ENCODE measurements at places on chromosomes 6 and 20.

DNA sequence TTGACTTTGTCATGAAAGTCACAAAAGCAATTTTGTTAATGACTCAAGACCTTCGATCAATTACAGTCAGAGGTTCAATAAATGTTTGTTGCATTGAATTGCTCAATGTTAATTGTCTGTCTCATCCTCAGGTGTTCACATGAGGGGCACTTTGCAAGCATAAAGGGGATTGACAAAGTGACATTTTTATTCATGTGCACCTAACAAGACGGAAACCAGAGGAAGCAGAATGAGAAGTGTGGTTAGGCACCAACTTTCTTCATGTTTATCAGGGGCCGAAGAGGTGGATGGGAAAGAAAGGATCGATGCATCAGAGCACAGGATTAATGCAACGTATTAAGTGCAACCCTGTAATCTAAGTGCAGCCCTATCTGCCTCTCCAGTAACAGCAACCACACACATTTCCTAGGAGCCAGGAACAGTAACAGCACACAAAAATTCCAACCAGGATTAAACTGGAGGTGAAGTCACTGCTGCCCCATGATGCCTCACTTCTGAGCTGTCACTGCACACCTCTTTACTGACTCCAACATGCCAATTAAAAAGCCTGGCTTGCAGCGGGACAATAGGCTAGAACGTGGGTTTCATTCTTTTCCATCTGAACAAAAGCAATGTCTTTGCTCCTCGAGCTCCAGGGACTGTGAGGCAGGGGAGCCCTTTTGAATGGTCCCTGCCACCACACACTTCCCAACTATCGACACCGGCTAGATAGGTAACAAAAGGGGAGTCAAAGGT is 262.7 kb downstream of the CD83 start:
- DNase-seq, result no peak

DNA sequence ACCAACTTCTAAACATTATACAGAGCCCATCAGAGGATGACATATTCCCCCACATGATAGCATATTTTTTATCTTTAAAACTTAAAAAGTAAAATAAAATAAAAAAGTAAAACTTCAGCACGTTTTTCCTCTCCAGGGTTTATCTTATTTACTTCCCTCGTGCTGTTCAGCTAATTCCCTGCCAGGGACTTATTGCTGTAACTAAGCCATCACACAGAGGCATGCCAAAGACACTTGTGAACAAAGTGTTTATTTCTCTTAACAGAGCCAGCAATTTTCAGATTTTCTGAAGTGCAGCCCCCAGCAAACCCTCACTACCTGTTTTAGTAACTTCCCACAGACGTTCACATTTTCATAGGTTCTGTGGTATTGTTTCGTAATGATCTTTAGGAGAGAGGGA is 293.8 kb downstream of the ZNF217 start:
- DNase-seq, result no peak

GRCh38 chr6:154197196-154197860 is 158.3 kb downstream of the OPRM1 start:
- DNase-seq, result no peak

DNA sequence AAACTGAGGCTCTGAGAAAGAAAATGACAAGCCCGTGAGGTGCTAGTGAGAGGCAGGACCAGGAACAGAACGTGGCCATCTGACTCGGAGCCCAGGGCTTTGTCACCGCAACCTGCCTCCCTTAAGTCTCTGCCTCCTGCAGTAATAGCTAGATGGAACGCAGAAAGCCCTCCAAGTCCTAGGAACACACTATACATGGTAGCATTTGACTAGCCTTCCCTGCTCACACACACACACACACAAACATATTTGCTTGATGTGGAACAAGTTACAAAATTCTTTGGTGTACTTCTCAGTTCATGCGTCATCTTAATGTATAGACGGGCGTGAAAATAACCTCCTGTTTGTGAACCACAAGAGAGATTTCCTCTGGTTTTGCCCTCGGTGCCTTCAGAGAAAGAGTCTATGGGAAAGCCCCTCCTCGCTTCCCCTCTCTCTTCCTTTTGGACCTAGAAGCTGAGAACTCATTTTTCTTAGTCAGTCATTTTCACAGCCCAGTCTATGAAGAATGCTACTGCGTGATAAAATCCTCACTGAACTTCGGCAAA is 38.8 kb downstream of the C6orf52 start:
- DNase-seq, result no peak

- no peak for DNase-seq
Observed at GRCh38 chr20:37333848-37334318, 12.1 kb upstream of the SRC start.

DNA sequence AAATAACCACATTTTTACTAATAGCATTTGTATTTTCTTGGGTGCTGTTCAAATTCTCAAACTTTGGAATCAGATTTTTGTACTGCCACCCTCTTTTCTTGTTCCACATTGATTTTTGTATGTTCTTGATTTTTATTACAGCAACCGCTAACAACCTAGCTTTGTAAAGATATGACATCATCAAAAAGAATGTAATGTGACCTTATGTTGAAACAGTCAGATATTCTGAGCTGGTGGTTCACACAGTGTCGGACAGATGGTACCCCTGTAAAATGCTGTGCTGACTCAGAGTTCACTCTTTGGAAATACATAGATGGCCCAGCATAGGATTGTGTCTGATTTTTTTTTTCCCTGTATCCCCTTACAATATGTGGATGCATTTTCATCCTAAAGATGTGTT is 118.9 kb downstream of the QKI start:
- DNase-seq, result peak; percentile 61

- DNase-seq, result peak; percentile 5
Observed at GRCh38 chr6:117711369-117711768, 36.1 kb downstream of the NUS1 start.

GRCh38 chr6:170485159-170485558 is 67.9 kb downstream of the PSMB1 start:
- DNase-seq, result no peak

DNA sequence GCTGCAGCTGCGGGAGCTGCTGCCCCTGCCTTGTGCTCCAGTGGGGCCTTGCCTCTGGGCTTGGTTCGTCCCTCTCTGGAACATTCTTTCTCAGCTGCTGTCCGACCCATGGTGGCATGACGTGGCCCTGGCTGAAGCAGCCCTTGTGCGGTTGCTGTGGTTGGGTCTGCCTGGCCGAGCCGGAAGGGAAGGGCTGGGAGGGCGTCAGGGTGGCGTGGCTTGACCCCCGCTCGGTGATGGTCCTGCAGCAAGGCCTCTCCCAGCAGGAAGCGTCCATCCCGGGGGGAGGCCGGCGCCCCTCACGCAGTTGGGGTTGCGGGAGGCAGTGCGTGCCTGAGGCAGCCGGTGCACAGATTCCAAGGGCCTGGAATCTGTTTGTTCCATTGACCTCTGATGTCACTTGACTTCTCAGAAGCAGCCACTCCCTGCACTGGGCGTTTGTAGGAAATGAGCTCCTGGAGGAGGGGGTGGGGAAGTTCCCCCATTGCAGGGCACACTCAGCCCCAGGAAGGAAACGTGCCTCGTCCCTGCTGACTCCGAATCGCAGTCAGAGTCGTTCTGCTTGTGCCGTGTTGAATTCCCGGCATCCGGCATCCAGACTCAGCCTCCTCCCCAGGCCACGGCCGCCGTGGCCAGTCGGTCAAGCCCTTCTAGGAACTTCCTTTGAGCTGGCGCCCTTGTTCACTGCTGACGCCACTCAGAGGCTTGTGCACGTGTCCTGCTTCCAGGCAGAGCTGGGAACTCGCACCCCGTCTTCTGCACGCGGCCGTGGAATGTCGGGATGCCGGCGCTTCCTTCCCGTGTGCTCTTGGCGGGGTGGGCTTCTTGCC is 9.7 kb upstream of the TNFRSF6B start:
- DNase-seq, result peak; percentile 88

- no peak for DNase-seq
Observed at GRCh38 chr6:132187816-132188215, 213.5 kb downstream of the MOXD1 start.

GRCh38 chr20:38158701-38159351 is 6.2 kb downstream of the TGM2 start:
- DNase-seq, result no peak

- DNase-seq, result no peak
Observed at GRCh38 chr6:54072635-54073313, 38.5 kb upstream of the MLIP start.

- no peak for DNase-seq
Observed at GRCh38 chr6:41715795-41716515, 19.5 kb downstream of the TFEB start.

DNA sequence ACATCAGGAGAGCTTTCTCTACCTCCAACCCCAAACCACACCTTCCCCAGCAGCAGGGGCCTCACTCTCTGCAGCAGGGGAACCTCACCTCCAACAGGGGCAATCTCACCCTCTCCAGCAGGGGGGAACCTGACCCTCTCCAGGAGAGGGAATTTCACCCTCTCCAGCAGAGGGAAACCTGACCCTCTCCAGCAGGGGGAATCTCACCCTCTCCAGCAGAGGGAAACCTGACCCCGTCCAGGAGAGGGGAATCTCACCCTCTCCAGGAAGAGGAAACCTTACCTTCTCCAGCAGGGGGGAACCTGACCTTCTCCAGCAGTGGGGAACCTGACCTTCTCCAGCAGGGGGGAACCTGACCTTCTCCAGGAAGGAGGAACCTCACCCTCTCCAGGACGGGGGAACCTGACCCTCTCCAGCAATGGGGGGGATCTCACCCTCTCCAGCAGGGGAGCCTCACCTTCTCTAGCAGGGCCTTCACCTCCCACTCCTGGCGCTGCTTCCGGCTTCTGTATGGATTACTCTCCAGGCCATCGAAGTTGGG is 3.1 kb downstream of the B3GALT4 start:
- peak; percentile 79 for DNase-seq

- DNase-seq, result no peak
Observed at GRCh38 chr6:14207448-14207847, 89.9 kb downstream of the CD83 start.

- DNase-seq, result peak; percentile 71
Observed at GRCh38 chr6:145668844-145669243, 66.5 kb downstream of the EPM2A start.

DNA sequence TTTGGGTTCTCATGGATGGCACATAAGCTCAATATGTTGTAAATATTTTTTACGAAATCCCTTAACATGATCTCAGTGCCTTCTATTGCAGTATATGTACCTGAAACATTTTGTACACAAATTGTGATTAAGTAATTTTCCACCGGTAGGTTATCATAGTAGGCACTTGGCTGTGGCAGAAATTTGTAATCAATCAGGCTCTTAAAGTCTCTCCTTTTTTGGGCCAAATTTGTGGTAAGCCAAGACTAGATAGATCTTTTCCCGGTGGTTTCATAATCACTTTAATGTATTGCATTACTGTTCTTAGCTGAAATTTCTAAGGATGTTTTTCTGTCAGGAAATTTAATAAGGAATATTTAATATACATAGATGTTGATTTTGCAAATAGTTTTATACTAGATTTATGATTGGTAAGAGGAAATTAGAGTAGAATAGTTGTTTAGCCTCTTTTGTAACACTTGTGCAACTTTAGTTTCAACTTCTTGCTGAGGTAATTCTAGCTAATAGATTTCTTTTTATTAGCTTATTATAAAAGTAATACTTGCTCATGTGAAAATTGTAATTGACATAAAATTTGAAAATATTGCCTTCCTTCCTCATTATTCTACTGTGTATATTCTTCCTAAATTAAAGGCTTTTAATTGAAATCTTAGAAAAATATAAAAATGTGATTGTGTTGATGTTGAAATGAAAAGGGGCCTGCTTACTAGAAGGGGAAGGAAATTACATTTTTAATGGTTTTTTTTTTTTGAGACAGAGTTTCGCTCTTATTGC is 3.2 kb downstream of the PCMT1 start:
- DNase-seq, result no peak

DNA sequence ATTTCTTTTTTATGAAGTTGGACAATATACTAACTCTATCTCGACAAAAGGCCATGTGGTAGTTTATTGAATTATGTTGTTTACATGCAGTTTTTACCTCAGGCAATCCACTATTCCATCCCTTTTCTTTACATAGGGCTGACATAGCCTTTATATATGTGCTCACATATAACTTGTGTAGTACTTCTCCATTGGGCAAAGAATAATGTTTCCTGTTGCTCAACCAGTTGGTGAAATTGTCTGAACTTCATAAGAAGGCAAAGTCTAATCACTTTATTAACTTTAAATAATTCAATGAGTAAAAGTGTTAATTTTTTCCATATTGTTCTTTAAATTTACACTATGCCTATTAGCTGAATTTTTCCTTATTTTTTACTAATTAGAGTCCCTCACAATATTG is 1272.1 kb downstream of the EPHA7 start:
- no peak for DNase-seq

DNA sequence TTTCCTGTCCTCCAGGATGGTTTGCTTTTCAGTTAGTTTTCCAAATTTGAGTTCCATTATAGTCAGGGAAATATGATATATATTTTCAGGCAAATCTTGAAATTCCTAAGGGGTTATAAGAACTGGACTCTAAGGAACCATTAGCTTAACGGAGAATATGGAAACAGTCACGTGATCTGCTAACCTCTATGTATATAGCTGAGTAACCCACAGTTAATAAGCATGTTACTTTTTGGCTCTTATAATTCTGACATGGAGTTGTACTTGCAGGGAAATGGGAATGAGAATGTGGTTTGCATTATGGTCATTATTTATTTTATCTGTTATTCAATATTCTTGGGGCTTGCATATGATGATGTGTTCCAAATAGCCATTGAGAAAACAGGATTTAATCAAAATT is 23.3 kb downstream of the SOBP start:
- no peak for DNase-seq

DNA sequence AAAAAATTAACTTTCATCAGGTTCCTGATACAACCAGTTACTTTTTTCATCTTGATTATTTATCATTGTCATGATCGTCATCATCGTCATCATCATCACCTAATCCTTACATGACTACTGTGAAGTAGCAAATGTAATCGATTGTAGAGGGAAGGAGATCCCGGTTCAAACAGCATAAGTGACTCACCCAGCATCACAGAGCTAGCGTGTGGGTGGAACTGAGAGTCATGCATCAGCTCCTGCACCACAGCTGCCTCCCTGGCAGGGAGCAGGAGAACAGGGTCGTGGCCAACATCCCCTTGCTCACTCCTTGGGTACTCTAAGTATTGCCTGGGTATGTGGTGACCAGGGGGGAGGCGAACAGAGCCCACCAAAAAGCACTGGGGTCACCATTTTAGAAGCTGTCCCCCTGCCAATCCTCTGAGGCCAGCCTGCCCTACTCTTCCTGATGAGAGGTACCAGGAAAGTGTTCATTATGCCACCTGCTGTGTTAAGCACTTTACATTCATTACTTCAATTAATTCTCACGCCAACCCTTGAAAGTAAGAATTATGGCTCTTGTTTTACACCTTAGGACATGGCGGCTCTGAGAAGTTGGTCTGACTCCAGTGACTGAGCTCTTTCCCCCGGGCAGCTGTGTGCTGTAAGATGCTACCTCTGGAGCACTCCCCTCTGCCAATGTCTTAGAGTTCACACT is 425.2 kb downstream of the CD83 start:
- DNase-seq, result no peak

- no peak for DNase-seq
Observed at GRCh38 chr6:39484276-39484675, 161.8 kb upstream of the KCNK16 start.

GRCh38 chr6:25899580-25900408 is 25.8 kb upstream of the SLC17A3 start:
- no peak for DNase-seq

GRCh38 chr20:41185013-41185757 is 47.8 kb downstream of the PLCG1 start:
- no peak for DNase-seq
